ENCODE measurements at places on chromosomes 7 and 10.

DNA sequence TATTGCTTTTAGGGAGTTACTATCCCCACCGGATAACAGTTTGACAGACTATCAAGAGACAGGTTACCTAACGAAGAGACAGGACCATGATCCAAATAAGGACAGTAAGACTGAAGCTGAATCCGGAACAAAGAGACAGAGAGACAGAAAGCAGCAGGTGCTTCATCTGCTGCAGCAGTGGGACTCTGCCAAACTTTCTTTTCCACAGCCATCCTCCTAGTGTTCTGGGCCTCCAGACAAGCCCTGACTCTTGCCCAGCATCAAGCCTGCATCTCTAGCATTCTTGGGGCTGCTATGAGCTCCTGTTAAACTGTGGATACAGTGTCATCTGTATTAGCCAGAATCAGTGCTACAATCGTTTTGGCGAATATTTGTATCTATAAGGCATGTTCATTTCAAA is 761.7 kb downstream of the GRID1 start:
- DNase-seq = no peak

GRCh38 chr7:25287291-25287690 is 59.0 kb upstream of the NPVF start:
- DNase-seq = no peak

- no peak for DNase-seq
These were observed 201.2 kb upstream of the MDFIC start for GRCh38 chr7:114720725-114721124.

DNA sequence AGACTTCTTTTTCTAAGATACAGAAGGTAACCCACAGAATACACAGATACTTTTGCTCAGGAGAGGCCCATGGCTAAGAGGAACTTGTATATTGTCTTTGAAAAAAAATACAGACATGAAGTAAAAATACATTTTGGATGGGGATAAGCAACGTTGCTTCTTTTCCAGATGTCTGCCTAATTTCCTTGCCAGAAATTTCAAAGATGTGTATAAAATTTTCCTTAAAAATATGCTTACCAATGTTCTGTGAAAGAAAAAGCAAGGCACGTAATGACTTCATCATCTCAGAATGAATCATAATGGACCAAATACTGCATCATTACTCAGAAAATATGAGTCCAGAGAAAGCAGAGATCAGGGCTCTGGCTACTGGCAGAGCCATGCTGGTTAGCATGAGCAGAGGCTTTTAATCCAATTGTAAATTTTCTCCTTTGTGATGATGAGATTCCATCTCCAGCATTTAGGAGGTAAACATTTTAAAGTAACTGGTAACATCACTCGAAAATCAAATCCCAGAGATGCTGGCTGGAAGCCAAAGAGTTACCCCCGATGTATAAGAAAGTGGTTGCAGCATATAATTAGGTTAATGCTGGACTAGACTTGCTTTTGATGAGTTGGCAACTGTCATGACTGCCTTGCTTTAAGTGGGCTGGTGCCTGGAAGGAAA is 272.5 kb downstream of the SEMA3A start:
- no peak for DNase-seq

DNA sequence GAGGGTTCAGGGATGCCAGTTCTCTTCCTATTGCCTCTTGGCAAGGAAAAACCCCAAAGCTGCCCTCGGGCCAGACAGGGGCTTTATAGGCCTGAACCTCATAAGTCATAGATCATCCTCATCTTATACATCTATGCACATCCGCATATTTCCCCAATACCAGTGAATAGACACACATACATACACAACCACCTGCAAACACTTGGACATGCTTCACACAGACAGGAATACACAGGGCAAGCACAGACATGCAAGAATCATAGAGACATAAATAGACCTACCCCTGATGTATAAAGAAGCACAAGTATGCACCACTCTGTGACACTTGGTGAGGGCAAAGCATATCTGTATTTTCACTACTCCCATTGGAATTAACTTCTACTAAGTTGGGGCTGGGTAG is 30.7 kb downstream of the MBL2 start:
- no peak for DNase-seq

GRCh38 chr7:5226921-5227785 is 37.1 kb downstream of the WIPI2 start:
- DNase-seq = no peak

- no peak for DNase-seq
These were observed 126.3 kb upstream of the TCERG1L start for GRCh38 chr10:131437556-131438475.

- DNase-seq = peak; percentile 42
These were observed 699.9 kb downstream of the INHBA start for GRCh38 chr7:41002741-41003610.

GRCh38 chr7:128162666-128163065 is 78.4 kb upstream of the LEP start:
- DNase-seq = no peak

DNA sequence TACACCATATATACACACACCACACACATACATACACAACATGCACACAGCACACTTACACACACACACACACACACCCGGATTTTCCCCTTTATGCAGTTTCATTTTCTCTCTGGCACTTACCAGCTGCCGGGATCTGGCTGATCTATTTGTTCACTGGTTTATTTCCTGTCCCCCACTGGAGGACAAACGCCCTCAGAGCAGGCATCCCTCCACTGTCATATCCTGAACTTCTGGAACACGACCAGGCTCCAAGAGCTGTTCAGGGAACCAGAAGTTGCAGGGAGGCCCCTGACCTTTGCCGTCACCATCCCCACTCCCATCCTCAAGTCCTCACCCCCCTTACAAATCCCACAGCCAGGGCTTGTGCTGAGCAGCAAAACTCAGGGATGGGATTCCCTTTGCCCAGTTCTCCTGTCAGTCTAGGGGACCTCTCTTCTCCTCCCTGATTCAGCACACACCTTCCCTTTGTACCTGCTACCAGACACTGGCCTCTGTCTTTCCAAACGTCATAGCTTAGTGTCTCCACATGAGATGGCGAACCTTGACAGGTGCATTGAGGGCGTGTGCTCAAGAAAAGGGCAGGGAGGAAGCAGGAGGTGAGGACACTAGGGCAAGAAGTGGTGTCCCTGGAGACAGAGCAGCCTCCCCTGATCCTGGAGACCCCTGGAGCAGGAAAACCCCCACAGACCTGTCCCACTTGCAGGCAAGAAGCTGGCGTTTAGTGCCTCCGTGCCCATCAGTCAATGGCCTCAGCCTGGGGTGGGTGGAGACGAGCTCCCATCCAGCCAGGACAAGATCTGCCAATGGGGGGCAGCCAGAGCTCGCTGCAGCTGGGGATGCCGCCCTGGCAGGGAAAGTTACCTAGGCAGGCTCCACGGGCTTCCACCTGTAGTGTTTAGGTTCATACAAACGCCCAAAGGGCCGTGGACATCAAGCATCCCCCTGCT is 12.7 kb upstream of the DOCK1 start:
- DNase-seq = peak; percentile 14

DNA sequence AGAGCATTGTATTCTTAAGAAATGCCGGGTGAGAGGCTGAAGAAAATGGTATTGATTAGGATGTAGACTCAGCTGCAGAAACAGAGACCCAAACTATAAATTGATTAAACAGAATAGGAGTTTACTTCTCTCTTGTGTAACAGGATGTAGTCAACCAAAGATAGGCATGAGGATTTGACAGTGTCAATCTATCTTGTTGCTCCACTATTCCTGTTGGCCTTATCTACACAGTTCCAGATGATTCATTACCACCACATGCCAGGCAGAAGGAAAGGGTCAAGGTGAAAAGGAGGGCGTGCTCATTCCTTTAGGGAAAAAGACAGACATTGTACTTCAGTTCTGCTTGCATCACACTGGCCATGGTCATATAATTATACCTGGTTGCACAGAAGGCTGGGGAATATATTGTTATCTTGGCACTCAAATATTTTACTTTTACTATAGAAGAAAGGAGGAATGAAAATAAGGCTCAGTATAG is 11.9 kb upstream of the DMTF1 start:
- no peak for DNase-seq

- DNase-seq = no peak
These were observed 11.4 kb downstream of the NHLRC2 start for GRCh38 chr10:113865901-113866300.

DNA sequence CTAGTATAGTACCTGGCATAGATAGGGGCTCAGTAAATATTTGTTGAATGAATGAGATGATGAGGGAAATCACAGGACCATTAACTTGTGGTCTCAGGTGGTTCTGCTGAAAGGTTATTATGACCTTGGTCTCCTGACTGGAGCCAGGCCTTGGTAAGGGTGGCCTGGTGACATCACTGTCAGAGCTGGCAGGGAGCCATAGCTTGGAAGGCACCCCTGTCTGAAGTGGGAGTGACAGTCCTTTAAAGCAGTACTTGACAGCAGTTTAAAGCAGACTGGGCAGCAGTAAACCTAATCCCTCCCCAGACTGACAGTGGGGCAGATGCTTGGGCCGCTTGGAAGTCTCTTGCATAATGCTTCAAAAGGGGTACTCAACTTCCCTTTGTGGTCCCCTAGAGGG is 13.4 kb downstream of the DPCD start:
- no peak for DNase-seq

DNA sequence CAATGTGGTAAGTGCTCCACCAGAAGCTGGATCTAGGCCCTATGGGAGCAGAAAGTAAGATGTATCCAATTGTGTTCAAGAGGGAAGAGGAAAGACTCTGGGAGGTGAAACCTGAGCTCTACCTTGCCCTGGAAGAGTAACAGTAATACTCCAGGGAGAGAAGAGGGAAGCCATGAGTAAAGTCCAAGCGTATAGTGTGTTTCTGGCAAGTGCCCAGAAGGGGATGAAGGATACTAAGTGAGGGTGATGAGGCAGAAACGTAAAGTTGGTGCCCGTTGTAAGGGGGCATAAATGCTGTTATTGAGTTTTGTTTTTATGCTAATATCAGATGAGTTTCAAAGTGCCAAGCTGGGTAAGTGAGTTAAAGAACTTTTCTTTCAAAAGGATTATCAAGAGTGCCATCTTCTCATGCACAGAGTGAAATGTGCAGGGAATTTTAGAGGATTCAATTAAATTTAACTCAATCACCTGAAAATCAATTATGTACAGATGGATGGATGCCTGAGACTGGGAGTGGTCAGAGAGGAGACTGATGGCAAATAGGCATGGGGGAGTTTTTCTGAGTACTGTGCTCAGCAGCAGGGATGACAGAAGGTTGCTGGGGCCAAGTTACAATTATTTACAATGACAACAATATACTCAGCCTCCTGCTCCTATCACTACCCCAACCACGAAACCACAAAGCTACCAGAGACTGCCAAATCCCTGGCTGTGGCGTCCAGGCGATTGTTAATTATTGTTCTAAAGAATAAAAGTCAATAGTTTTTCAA is 123.3 kb upstream of the LAMB4 start:
- DNase-seq = no peak

DNA sequence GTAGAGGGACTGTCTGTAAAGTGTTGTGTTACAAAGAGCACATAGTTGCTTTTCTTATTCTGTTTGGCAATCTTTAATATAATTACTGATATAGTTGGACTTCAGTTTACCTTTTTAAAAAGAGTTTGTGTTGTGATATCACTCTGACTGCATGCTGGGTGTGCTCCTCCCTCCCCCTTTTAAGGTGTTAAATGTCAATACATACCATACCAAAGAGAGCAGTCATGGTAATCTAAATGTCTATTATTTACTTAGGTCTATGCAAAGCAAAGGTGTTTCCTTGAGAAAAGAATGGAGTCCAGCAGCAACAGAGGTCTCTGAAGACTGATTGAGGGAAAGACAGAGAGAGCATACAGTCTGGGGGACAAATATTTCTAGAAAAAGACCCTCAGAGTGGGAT is 275.1 kb upstream of the NRP1 start:
- DNase-seq = no peak

DNA sequence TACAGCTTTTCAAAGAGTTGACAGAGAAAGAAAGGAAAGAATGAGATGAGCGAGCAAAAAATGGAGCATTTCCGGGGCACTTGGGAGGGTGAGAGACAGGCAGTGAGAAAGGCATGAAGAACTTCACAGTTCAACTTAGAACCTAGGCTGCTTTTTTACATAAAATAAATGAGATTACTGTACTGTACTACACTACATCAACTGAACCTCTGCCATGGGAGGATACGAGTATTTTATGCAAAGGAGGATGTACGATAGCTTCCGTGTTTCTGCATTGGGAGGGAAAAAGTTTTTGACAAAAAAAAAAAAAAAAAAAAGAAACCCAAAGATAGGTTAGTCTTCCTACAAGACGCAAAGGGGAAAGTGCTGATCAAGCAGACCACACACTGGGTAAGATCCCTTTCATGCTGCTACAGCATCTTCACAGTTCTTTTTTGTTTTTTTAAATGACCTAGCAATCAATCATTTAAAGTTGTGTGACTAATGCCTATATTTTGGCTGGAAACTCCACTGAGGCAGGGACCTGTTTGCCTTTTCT is 88.0 kb downstream of the RAPGEF5 start:
- DNase-seq = no peak

DNA sequence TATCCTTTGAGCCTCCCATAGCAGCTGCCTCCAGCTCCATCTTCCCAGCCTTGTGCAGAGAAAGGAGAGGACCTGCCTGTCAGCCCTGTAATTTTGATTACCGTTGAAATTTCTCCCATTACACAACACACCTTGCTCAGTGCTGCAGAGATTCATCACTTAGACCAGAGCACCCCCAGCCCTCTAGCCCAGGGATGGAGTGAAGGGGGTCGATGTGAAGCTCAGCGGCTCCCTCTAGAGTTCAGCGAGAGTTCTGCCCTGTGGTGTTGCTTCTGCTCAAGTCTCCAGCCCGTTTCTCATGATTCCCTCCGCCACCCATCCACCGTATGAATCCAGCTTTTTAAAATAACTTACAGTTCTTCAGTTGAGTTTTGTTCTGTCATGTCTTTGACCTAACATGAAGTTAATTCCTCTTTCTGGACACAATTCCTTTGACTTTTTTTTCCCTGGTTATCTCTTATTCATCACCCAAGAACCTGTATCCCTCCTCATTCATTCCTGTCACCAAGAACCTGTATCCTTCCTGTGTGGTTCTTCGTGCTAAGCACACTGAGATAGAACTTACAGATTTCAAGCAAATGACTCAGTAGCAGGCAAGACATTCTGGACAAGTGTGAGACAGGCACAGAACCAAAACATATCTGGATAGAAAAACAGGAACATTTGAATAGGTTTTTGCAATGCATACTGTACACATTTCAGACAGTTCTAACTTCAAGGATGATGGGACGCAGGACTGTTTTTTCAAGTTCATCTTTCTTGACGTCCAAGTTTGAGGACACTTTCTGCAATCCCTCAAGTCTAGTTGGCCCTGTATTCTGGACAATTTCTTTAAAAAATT is 35.0 kb upstream of the ZNF32 start:
- DNase-seq = no peak

- DNase-seq = no peak
These were observed 263.1 kb upstream of the CXCL12 start for GRCh38 chr10:44647877-44648542.

- no peak for DNase-seq
These were observed 16.2 kb downstream of the PIP start for GRCh38 chr7:143148050-143148449.

Measured in kidney capillary endothelial cell (primary cell).